ENCODE measurements at places on chromosomes 1 and 21. TPM values are rescaled to one million over a fixed set of nuclear protein-coding genes. Genes with fewer than 3 reads are reported as not detected.

The COL9A2 gene
- 0.56 TPM for total RNA-seq

The TGFB2 gene
- 5.3 TPM for total RNA-seq

- H3K27ac ChIP-seq, result no peak overlapping the region
- peaks cover 42% of the 10 kb centered on the region for H3K36me3 ChIP-seq
- no peak for DNase-seq
- no peak overlapping the region for H3K4me3 ChIP-seq
- no peaks in the 10 kb centered on the region for H3K27me3 ChIP-seq
Observed at GRCh38 chr1:3819771-3820200, 23.5 kb upstream of the LRRC47 start.

The ZNF648 gene
- not detected for total RNA-seq

DNA sequence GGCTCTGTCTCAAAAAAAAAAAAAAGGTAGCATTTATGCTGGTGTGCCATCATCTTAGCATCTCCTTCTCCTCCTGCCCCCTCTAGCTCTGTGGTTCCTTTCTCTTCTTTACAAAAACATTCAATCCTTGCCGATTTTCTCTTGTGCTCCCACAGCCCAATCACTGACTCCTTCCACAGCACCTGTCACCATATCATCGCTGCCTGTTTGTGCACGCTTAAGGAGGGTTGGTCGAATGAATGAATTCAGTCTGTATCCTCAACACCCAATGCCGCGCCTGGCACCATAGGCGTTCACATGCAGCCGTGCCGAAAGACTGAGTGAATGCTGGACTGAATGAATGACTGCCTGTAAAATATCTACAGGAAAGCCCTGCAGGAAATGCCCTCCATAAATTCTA, 7.9 kb downstream of the RNU5D-1 start:
- H3K36me3 ChIP-seq, result no peaks in the 10 kb centered on the region
- no peak overlapping the region for H3K4me3 ChIP-seq
- H3K4me1 ChIP-seq, result peaks cover 3% of the 10 kb centered on the region
- no peak for DNase-seq
- H3K27me3 ChIP-seq, result no peaks in the 10 kb centered on the region

GRCh38 chr1:235583511-235584001, 66.0 kb downstream of the GNG4 start:
- peaks cover 9% of the 10 kb centered on the region for H3K27me3 ChIP-seq
- H3K36me3 ChIP-seq, result no peaks in the 10 kb centered on the region
- no peak for DNase-seq
- H3K4me3 ChIP-seq, result no peak overlapping the region

DNA sequence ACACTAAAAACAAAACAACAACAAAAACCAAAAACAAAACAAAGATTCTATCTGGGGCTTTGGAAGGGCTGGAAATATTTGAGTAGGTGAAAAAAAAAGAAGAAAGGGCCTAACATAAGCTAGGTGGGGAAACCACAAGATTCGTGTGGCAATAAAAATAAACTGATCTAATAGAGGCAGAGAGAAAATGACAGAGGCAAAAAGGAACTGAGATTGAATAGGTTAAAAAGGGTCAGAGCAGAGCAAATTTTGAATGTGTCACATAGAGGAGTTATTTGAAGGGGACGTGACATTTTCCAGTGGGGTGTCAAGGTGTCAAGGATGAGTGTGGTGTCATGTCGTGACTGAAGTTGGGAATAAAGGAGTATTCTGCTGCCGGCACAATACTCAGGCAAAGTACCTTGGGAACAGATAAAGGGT, 65.2 kb upstream of the RALGPS2 start:
- H3K4me3 ChIP-seq, result no peak overlapping the region
- H3K36me3 ChIP-seq, result no peaks in the 10 kb centered on the region
- DNase-seq, result no peak

The ACTN2 gene
- under 0.01 TPM for total RNA-seq

The LYPD8 gene
- not detected for total RNA-seq

The DNAH14 gene
- 2.7 TPM for total RNA-seq

The AXDND1 gene
- total RNA-seq, result not detected

The LDLRAP1 gene
- total RNA-seq, result 3.6 TPM

- DNase-seq, result no peak
- H3K4me1 ChIP-seq, result 0 out of 2 replicates have a peak, but pooled peaks cover 2% of the 10 kb centered on the region
- H3K27ac ChIP-seq, result no peak overlapping the region
- H3K4me3 ChIP-seq, result no peak overlapping the region
- H3K36me3 ChIP-seq, result 0 out of 2 replicates have a peak, but pooled peaks cover 2% of the 10 kb centered on the region
Observed at GRCh38 chr1:220221269-220221668, 51.0 kb downstream of the RAB3GAP2 start.

DNA sequence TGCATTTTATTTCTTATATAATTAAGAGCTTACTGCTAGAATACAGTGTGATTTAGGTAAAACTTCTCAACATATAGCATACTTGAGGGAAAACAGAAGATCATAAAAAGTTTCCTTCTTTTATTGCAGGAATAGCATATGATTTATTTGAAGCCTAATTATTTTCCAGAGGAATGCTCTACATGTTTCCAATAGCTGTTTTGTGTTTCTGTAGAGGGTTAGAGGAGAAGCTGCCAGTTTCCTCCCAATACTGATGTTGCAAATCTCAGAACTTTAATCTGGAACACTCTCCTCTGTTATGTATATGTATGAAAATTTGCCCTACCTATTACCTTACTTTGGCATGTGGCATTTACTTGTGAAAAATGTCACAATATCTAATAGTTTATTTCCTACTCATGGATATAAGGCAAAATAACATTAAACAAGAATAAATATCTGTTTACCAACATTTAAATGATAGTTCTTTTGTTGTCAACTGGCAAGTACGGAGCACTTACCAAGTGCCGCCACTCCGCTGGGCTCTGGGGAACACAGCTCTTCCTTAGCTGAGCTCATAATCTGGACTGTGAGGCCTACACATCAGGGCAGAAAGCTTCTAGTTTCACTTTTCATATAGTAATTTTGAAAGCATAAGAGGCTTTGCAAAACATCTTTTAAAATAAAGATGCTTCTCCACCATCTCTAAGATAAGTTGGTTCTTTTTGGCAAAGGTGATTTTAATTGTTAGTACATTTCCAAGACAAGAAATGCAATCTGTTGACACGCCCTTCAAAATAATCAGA, 239.8 kb upstream of the C1orf105 start:
- H3K27me3 ChIP-seq, result no peaks in the 10 kb centered on the region
- H3K4me3 ChIP-seq, result peak overlapping the region; percentile 52
- DNase-seq, result peak; percentile 70

The HMCN1 gene
- total RNA-seq, result 7.8 TPM

DNA sequence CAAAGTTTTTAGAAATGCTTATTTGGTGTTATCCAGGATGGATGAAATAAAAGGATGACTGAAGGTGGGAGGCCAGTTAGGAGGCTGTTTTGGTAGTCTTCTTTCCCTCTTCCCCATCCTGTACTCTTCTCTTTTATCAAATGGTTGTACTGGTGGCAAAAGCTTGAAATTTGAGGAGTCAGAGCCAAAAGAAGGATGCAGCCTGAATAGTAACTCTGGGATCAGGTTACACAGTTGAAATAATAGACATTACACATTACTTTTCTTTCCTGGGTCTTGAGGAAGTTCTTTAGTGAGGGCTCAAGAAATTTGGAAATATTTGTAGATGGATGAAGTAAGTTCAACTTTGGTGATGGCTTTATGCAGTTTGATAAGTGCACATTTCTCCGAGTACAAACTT, 108.6 kb downstream of the GPR52 start:
- H3K4me1 ChIP-seq, result no peaks in the 10 kb centered on the region
- H3K4me3 ChIP-seq, result no peak overlapping the region
- H3K27ac ChIP-seq, result no peak overlapping the region
- no peaks in the 10 kb centered on the region for H3K27me3 ChIP-seq
- no peaks in the 10 kb centered on the region for H3K36me3 ChIP-seq

DNA sequence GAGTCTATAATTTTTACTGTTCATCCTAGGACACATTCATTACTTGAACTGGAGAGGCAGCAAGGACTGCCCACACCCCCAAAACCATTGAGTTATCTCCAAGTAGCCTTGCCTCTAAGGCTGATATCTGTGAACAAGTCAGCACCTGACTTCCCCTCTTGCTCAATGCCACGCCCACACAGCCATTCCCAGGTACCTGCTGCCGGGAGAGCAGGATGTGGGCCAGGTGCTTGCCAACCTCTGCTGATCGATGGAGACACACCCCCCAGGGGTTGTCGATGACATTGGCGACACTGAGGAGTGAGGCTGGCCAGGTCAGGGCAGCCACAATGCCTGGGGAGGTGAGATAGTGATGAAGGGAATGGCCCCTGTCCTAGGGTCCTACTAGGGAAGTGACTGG, 60.1 kb downstream of the TMCO4 start:
- no peaks in the 10 kb centered on the region for H3K27me3 ChIP-seq
- peaks cover 9% of the 10 kb centered on the region for H3K4me1 ChIP-seq
- H3K27ac ChIP-seq, result no peak overlapping the region
- H3K4me3 ChIP-seq, result no peak overlapping the region
- peaks cover 5% of the 10 kb centered on the region for H3K36me3 ChIP-seq
- no peak for DNase-seq
